Mucosa of gallbladder (tissue), 1 donor: ENCODE measurements at places on chromosomes 5 and 9. TPM values are rescaled to one million over a fixed set of nuclear protein-coding genes. Genes with fewer than 3 reads are reported as not detected.

GRCh38 chr9:118734696-118735095 is 634.5 kb downstream of the BRINP1 start:
- no peak for DNase-seq

SPATA31D4 gene
- not detected for total RNA-seq

GRCh38 chr9:87800456-87800855 is 74.5 kb downstream of the CTSL start:
- no peak for DNase-seq

- DNase-seq: no peak
Observed at GRCh38 chr5:168347368-168348083, 56.1 kb downstream of the WWC1 start.

DNA sequence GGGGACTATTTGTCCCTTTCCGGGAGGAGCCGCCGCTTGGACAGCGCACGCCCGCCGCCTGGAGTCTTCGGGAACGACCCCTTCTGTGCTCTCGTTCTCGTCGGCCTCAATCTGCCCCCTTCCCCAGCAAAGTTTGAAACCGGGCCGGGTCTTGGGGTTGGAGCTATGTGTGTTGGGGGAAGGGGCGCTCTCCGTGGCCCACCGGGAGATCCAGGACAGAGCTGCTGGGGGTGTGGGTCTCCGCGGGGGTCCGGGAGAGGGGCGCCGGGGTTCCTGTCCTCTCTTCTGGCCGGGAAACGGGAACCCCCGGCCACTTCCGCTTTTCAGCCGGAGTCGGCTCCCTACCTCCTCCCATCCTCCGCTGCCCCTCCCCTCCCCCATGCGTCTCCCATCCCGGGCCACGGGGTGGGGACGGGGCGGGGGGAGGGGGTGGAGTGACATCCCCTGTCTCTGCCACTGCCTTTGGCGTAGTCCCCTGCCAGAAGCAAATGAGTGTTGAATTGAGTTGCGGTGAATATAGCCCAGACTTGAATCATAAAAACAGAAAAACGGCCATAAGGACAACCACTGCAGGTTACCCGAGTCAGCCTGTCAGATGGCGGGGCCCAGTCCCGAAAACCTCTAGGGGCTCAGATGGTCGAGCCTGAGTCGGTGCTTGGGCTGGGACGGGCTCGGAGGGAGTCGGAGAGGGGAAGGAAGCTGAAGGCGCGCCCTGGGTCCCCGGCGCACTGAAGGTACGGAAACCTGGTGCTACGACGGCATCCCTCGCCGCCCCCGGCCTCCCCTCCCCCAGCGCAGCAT is 1.1 kb downstream of the CPLX2 start:
- no peak for DNase-seq

GRCh38 chr5:168002116-168002515 is 289.3 kb upstream of the WWC1 start:
- no peak for DNase-seq

GRCh38 chr9:120643061-120643460 is 63.1 kb upstream of the CDK5RAP2 start:
- no peak for DNase-seq

PCDHB2 gene
- total RNA-seq: 3.6 TPM

DNA sequence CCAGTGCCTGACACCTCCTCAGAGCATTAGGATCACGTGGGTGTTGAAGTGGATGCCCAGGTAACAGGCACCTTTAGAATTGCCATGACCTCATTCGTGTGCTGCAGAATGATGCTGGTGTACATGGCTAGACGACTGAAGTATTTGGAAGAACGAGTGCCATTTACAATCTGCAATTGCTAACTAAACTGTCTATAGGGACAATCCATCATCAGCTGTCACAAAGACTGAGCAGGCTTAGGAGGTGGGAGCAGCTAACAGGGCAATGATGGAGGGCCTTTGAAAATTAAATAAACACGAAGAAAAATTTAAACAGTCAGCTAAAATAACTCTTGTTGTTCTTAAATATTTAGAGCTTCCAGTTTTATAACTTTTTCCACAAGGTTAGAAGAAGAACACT is 375.8 kb downstream of the GADD45G start:
- no peak for DNase-seq

- DNase-seq: no peak
Observed at GRCh38 chr9:5556101-5556705, 45.9 kb downstream of the PDCD1LG2 start.

GRCh38 chr5:71757590-71758543 is 38.8 kb downstream of the CARTPT start:
- peak; percentile 76 for DNase-seq

TRIM7 gene
- 1.2 TPM for total RNA-seq

DNA sequence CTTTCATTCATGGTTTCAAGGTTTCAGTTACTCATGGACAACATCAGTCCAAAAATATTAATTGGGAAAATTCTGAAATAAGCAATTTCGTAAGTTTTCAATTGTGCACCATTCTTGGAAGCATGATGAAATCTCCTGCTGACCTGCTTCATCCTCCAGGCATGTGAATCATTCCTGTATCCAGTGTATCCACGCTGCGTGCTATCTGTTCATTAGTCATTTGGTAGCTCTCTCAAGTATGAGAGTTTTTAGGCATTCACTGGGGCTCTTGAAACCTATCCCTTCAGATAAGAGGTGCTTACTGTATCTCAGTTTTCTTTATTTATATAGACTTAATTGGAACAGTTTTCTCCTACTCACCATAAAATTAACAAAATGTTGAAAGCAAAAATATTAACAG is 293.0 kb downstream of the CDH12 start:
- DNase-seq: no peak

DNA sequence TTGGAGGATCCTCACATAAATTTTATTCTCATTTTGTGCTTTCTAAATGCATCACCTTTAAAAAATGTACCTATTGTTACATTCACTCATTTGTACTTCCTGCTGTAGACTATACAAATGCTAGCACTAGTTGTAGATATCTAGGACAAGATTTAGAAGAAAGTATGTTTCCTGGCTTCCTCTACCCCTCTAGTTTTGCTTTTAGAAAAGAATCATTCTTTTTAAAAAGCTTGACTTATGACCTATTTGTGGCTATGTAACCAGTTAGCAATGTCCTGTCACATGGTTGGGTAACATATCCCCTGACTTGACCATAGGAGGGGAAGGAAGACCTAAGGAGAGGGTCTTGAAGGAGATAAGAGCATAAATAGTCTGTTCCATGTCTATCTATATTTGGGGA is 13.3 kb downstream of the CAMK4 start:
- DNase-seq: no peak

TERT gene
- total RNA-seq: not detected

- DNase-seq: no peak
Observed at GRCh38 chr5:40093550-40093949, 586.2 kb upstream of the PTGER4 start.

- no peak for DNase-seq
Observed at GRCh38 chr9:37187713-37188439, 67.5 kb downstream of the ZCCHC7 start.

DMRT3 gene
- not detected for total RNA-seq

DNA sequence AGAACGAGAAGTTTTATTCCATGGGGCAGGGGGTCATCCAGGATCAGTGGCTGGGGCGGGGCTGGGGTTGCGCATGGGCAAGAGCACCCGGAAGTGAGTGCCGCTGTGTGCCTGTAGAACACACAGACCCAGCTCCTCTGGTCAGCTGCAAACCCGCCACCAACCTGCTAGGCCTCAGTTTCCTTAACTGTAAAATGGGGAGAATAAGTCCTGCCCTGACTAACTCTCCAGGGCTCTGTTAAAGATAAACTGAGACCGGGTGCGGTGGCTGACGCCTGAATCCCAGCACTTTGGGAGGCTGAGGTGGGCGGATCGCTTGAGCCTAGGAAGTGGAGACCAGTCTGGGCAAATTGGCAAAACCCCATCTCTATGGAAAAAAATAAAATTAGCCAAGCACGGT is 152.2 kb downstream of the GABBR2 start:
- no peak for DNase-seq

GRCh38 chr5:139593716-139594319 is 32.7 kb downstream of the UBE2D2 start:
- no peak for DNase-seq

LMNB1 gene
- 9.4 TPM for total RNA-seq

ATP10B gene
- total RNA-seq: 119 TPM

DNA sequence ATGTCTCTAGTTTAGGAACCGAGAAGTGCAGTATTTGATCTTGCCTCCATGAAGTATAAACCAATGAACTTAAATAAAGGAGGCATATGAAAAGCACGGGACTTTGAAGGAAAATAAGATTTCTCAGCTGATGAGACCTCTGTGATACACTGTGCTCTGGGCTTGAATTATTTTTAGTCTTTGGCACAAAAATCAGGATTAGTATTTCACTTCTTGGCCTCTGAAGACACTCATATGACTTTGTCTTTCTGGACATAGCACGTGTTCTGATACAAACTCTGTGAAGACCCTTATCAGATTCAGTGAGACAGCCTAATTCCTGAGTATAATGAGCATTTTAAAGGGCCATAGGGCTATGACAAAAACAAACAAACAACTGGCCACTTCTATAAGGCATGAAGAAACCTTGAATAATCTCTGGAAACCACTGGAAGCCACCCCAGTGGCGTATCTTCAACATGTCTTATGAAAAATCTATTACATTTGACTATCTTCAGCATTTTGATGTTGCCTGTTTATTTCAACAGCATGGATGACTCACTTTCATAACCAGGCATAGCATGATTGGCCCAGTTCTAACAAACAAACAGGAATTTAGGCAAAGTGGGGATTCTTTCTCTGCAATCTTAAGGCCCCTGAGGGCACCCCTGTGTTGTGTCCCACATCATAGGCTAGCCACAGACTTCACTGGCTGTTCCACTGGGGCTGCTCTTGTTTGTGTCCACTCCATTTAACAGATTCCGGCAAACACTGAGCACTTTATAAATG is 90.3 kb upstream of the ZNF462 start:
- no peak for DNase-seq

- DNase-seq: no peak
Observed at GRCh38 chr5:108367679-108368334, 14.1 kb downstream of the FBXL17 start.

SLC34A3 gene
- total RNA-seq: 0.49 TPM

DNA sequence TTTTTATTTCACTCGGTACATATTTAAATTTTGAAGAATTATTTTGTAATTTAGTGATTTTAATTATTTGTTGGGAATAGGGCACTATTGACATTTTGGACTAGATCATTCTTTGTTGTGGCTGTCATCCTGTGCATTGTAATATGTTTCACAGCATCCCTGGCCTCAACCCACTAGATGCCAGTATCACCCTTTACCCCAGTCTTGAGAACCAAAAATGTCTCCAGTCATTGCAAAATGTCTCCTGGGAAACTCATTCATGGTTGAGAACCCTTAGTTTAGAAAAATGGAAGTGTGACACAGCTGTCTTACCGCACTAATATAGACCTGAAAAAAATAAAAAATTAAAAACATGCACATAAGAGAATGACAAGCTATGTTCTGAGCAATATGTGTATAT is 88.4 kb upstream of the CCDC152 start:
- no peak for DNase-seq
